ENCODE measurements at places on chromosomes 13 and 19. TPM values are rescaled to one million over a fixed set of nuclear protein-coding genes. Genes with fewer than 3 reads are reported as not detected.

The NCLN gene
- total RNA-seq, result 84.4 TPM

The LILRB4 gene
- total RNA-seq, result not detected

The RASAL3 gene
- total RNA-seq, result 129 TPM

The NOVA2 gene
- total RNA-seq, result not detected

The KIR2DL3 gene
- total RNA-seq, result 11.7 TPM

The PEG3 gene
- total RNA-seq, result not detected

The ADM5 gene
- total RNA-seq, result 18.5 TPM

The SPRED3 gene
- total RNA-seq, result 2.5 TPM

The OCEL1 gene
- total RNA-seq, result 14.7 TPM

The ARHGEF1 gene
- total RNA-seq, result 321 TPM

All from natural killer cell treated with Interleukin-12 subunit alpha and Interleukin-12 subunit beta and Interleukin-15 and Interleukin-18, amount 100 ng/mL, for 72 hours (primary cell).